Anterior cingulate cortex (tissue), 58 donors: ENCODE measurements at places on chromosomes 3 and 15.

DNA sequence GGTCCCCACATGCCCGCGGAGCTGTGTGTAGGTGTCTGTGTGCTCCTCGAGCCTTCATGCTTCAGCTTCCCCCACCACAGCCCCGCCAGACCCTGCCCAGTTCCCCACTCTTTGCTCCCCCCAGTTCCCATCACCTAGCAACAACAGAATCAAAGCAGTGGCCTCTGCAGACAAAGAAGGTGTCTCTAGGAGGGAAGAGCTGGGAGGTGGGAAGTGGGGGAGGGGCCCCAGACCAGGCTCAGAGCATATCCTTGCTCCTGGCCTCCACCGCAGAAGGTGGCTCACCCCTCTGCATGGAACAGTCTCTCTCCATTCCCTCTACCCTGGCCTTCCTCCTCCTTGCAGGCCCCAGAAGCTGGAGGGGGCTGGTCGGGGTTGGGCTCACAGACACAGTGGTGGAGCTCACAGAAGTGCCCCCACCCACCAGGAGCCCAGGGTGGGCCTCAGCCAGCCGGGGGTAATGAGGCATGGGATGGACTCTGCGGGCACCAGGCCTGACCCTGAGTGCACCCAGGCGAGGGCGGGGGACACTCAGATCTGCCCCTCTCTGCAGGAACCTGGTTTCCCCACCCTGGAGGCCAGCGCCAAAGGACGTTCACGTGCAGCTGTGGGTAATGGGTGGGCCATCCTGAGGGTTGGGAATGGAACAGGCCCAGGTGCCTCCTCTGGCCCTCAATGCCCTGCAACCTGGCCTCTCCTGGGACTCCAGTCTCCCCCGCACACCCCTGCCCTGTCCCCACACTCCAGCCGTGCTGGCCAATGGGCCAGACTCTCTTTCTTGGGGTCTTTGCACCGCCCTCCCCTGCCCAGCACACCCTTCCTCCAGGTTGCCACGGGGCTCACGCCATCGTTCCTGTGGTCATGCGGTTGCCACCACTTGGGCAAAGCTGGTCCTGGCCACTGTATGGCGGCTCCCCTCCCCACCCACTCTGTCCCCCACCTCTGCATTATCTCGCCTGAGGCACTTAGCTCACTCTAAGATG, 53.4 kb downstream of the TPRA1 start:
- no peak for DNase-seq

- no peak for DNase-seq
These were observed 86.6 kb upstream of the PPIB start for GRCh38 chr15:64249406-64249805.

- DNase-seq = no peak
These were observed 226.5 kb upstream of the GAP43 start for GRCh38 chr3:115396801-115397200.

- no peak for DNase-seq
These were observed 27.8 kb downstream of the IQCF6 start for GRCh38 chr3:51751287-51751686.

DNA sequence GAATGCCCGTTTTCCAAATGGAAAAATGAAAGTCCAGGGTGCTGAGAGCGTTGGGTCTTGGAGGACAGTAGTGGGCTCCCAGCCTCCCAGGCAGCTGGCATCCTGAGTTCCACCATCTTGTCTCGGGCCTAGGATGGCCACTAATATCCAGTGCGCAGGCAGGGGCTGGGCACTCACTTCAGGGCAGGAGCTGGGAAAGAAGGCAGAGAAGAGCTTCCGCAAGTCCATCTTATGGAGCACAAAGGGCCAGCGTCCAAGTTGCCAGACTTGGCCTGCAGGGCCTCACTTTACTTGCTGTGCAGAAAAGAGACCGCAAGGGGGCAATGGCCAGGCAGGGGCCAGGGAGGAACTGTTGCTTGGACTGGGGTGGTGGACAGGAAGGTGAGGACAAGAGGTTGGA, 46.1 kb downstream of the IQSEC1 start:
- DNase-seq = no peak

DNA sequence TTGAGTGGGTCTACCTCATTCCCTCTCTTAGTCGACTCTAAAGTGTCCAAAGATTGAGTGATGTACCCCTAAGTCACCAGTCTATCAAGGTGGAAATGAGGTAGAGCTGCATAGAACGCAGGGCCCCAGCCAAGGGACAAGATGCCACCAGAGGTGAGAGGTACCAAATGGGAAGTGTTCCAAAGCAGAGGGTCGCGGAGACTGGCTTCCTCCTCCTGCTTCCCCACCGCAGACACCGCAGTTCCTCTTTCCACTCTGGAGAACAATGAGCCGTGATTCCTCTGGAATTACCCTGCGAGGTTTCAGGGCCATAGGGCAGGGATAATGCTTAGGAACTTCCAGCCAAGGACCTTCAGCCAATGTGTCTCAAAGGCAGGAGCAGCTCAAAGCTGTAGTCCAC, 55.8 kb downstream of the DAPK2 start:
- DNase-seq = no peak

GRCh38 chr3:42660898-42661297, 7.4 kb downstream of the ZBTB47 start:
- DNase-seq = no peak

GRCh38 chr15:31102374-31103342, 1.1 kb upstream of the TRPM1 start:
- no peak for DNase-seq

GRCh38 chr3:5009506-5010109, 30.4 kb downstream of the BHLHE40 start:
- DNase-seq = no peak

GRCh38 chr3:189655617-189656016, 24.4 kb downstream of the TP63 start:
- no peak for DNase-seq

GRCh38 chr3:69386556-69387385, 883 bp upstream of the FRMD4B start:
- no peak for DNase-seq

DNA sequence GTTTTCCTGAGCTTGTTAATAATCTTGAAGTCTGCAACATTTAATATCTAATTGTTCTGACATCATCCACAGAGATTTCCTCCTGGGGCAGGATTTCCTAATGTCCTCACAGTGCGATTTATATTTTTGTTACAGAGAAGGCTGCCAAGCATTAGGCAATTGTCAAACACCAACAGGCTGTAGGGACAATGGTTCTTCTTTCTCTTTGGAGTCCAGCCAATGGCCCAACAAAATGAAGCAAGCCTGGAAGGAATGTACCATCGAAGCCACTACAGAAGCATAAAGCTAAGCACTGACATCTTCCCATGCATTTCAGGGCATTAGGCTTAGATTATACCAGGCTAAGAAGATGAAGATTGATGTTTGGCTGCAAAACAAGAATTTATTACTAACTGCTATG, 173.0 kb upstream of the FRMD4B start:
- peak; percentile 29 for DNase-seq

GRCh38 chr3:113035387-113035982, 44.7 kb downstream of the GTPBP8 start:
- DNase-seq = no peak

- no peak for DNase-seq
These were observed 377.3 kb downstream of the LPP start for GRCh38 chr3:188531210-188531609.

DNA sequence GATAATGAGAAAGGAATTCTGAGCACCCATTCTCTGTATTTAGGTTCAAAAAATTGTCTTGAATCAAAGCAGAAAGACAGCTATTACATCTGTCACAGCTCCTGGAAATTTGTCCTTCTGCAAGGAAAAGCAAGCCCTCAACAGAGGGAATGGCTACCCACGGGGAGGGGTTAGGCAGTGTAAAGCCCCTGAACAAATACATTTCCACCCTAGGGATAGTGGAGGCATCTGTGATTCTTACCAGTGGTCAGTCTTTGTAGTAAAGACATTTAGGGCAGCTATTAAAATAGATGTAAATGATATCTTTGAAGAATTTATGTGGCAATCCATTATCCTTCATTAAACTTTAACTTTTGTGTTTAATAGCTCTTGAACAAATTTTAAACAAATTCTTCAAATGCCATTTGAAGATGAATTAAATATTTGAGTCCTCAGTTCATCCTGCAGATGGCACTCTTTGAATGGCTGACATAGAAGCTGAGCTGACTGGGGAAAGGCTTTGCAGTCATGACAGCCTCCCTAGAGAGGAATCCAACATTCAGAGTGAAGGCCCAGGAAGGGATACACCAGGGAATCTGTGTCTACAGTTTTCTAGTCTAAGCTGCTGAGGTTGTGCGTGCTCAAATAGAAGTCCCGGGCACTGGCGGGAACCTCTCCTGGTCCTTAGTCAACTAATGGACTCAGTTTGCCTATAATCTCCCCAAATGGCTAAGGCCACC, 359.7 kb upstream of the ROPN1 start:
- DNase-seq = peak; percentile 34

DNA sequence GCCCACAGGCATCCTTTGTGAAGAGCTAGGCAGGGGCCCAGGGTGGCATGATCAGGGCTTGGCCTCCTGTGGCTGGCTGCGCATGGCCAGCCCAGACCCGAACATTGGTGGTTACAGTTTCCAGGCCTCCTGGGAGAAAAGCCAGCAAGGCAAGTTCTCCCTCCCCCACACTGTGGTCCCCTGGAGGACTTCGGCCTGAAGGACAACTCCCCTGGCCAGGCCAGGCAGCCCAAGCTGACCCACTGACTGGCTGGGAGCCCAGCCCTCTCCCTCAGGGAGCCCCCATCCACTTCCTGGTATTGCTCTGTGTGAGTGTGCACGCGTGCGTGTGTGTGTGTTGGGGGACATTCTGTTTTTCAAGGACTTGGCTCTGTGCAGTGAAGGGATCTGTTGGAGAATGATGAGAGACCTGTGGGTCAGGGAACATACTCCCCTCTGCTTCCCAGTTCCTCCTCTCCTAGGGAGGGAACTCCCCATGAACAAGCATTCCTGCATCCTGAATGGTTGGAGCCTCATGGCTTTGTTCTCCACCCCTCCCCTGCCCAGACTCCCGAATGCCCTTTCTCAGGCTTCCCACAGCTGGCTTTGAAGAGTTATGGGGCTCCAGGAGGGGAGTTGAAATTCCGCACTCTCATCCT, 29.5 kb downstream of the CORO2B start:
- peak; percentile 64 for DNase-seq

DNA sequence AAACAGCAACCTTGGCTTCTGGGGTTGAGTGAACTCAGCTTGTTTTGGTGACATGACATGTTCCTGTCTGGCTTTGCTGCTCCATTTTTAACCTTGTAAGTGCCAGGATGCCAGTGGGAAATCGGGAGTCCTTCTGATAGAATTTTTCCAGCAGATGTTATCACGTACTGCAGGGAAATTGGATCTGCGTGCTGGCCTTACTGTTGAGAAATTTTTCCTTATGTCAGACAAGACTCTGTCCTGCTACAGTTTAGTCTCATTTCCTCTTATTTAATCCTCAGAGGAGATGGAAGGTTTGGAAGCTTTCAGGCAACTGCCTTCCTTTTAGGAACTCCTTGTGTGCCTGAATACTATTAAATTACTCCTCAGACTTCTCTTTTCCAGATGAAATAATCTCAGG, 80.6 kb downstream of the PGPEP1L start:
- DNase-seq = no peak

DNA sequence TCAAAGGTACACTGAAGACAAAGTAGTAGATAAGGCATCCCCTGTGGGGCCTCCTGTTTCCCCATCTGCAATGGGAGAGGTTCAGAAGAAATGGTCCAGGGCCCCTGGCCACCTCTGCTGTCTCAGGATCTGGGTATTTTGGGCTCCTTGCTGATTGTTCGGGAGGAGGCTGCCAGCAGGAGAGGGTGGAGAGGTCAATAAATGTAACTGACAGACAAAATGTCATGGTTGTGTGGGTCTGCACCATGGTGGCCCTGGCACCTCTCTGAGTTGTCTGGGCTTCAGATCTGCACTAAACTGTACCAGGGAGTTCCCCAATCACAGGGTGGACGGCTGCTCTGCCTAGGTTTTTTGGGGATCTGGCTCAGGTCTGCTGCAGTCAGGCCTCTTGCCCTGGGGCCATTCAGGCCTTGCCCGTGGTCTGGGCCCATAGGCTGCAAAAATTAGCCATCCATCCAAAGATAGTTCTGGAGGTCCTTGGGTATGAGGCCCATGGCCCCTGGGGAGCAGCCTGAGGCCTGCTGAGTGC, 7.4 kb downstream of the NBEAL2 start:
- no peak for DNase-seq

DNA sequence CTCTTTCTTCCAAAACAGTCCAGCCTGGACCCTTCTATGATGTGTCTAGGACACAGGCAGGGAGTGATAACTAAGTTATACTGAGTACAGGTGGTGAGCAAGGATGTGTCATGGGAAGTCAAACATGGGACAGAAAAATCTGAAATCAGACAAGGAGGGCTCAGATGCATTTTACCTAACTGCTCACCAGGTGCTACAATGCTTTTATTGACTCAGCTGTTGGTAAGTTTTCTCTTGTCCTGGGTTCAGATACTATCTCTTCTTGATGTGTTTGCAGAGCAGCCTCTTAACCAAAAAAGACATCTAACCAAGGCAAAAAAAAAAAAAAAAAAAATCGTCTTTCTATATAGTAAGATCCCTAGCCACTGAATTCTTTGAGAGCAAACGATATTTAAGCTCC, 378.6 kb downstream of the VPS13C start:
- no peak for DNase-seq

DNA sequence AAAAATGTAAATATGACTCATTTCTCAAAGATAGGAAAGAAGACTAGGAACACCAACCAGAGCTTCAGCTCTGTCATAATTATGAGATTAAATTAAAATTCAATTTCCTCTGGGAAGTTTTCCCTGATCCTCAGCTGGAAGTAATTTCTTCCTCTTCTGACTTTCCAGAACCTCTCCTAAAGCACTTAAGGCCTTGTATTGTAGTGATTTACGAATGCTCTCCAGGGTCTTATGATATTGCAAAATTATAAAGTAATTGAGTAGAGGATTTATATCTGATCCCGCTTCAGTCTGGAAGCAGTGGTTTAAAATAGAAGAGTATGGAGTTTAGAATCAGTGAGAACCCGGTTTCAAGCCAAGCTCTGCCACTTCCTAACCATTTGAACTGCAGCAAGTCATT, 279.8 kb downstream of the ZPLD1 start:
- no peak for DNase-seq

DNA sequence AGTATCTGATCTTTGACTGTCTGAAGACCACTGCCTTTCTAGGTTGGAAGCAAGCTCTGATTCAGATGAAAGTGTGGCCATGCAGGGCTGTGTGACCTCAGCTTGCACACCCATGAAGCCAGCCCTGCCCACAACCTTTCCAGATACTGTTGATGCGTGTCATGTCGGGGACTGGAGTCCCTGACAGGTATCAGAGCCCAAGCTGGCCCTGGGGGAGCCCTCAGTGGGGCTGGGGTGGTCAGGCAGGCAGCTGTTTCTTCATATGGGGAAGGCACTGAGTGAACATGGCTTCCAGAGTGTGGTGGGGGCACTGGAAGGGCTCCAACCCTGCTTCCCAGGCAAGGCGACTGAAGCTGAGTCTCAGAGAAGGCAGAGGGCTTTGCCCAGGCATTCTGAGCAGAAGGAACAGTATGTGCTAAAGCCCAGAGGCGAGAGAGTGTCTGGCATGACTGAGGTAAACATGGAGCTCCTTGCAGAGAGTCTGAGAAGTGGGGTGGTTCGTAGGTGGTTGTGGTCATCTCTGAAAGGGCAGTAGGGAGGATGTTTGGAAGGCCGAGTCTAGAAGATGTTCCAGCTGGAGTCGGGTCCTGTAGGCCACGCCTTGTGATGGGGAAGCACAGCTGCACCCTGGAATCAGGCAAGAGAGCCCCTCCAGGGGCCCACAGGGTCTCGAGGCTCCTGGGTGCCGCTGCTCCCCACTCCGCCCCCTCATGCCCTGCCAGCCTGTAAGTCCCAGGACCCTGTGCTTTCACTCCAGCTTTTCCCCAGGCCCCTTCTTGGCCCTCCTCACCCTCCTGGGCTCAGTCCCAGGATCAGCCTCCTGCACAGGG, 122.2 kb downstream of the EEFSEC start:
- no peak for DNase-seq

- DNase-seq = no peak
These were observed 29.7 kb downstream of the ZBBX start for GRCh38 chr3:167350245-167350862.

GRCh38 chr3:23588547-23588946, 217.2 kb upstream of the UBE2E1 start:
- DNase-seq = no peak
